ENCODE measurements at places on chromosomes 2 and 18.

DNA sequence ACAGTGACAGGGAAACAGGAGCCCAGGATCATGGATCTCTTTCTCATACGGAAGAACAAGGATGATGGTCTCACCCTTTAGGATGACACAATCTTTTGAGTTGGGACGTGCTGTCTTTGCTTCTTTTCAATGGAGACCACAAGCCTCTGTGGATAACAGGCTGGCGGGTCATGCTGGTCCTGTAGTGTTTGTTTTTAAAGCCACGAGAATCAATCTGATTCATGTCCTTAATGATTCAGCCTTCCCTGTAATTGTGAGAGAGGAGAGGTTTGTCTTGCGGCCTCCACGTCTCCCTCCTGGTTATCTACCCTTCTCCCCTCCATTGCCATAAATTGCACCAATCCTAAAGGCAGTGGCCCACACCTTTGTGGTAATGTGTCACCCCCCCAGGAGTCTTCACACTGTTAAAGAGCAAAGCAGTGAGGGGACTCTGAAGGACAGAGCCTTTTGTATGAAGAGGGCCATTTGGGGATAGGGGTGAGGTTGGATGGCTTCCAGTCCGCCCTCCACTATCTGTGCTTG, 87.7 kb upstream of the TGFA start:
- no peak for DNase-seq

- DNase-seq: no peak
Observed at GRCh38 chr2:69581774-69582581, 61.6 kb downstream of the AAK1 start.

DNA sequence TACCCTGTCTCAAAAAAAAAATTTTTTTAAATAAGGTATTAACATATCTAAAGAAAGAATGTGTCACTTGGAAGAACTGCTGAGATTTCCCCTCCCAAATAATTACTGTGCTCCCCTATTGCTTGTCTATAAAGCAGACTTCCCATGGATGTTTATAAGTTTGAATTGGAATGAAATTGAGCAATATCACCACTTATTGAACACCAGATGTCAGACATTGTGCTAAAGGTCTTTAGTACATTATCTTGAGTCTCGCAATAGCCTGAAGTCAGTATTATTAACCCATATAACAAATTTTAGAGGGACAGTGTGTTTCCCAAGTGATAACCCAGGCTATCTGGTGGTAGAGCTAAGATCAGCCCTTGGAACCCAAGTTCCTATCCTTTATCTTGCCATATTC, 102.9 kb upstream of the MSH2 start:
- DNase-seq: no peak

DNA sequence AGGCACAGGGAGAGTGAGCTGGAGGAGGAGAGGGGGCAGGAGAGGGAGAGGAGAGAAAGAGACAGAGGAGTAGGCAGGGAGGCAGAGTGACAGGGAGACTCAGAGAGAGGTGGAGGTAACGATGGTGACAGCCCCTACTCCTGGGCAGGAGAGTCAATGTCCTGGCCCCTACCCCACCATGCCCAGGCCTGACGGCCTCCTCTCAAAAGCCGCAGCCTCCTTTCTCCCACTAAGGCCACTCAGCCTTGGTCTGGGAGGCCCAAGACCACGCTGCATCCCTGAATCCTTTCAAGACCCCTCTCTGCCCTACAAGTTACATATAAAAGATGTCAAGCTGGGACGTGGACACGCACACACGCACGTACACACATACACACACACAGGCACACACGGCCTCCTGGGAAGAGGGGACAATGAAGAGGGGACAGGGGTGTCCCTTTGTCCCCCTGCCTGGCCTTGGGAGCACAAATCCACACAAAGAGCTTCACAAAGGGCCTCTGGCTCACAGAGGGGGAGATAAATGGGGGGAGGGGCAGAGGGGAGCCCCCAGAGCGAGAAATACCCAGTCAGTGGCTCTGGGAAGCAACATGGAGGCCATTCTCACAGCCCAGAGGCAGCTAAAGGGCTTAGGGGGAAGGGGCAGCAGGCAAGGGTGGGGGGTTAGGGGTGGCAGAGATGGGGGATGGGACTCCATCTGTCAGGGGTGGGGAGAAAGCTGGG, 19.5 kb upstream of the TNS1 start:
- no peak for DNase-seq

GRCh38 chr2:12543978-12544558, 172.7 kb upstream of the TRIB2 start:
- no peak for DNase-seq
